T47D (cell line): ENCODE measurements at places on chromosomes 3 and 15.

- no peak for DNase-seq
These were observed 81.2 kb downstream of the EFL1 start for GRCh38 chr15:82181371-82181770.

DNA sequence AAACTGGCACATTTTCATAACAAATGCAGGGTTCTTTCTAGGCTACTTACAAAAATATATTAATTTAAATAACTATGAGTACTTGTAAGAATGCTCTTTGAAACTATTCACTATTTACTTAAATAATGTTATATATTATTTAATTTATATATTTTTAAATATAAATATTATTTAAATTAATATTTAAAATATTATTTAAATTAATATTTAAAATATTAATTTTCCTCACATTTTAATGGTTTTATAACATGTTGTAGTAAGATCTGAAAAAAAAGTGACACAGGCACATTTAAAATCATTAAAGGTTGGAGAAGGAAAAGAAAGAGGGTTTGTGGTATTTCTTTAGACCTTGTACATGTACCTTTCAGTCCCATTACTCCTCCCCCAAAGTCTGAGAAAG, 34.6 kb downstream of the CCDC14 start:
- no peak for DNase-seq

DNA sequence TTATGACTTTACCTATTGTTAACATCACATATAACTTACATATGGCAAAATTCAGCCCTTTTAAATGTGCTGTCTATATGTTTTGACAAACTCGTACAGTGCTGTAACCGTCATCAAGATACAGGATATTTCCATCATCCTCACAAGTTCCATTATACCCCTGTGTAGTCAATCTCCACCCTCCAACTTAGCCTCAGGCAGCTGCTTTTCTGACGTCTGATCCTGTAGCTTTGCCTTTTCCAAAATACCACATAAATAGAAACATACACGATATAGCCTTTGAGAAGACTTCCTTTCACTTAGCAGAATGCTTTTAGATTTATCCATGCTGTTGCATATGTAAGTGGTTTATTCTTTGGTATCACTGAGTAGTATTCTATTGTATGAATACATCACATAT, 47.1 kb downstream of the SLC12A1 start:
- no peak for DNase-seq

- DNase-seq: no peak
These were observed 60.2 kb upstream of the LCTL start for GRCh38 chr15:66625974-66626373.

DNA sequence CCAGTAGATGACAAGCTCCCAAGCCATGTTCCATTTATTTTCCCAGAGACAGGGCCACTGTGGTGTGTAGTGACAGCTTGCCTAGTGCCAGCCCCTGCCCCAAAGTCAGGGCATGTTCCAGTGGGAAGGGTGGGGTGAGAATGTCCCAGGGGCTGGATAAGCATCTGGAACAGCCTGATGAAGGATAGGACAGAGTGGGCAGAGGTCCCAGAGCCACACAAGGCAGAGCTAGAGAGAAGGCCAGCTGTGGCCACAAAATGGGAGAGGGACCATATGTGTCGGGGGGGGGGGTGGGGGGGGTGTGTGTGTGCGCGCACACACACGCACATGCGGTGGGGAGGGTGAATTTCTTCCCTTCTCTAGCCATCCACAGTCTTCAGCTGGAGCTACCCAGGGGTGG, 27.0 kb upstream of the TSPAN3 start:
- no peak for DNase-seq

- no peak for DNase-seq
These were observed 97.7 kb downstream of the DPH6 start for GRCh38 chr15:35448294-35448693.

- no peak for DNase-seq
These were observed 53.2 kb downstream of the C3orf20 start for GRCh38 chr3:14728113-14728512.

GRCh38 chr3:43580181-43580580, 41.6 kb downstream of the ANO10 start:
- no peak for DNase-seq

DNA sequence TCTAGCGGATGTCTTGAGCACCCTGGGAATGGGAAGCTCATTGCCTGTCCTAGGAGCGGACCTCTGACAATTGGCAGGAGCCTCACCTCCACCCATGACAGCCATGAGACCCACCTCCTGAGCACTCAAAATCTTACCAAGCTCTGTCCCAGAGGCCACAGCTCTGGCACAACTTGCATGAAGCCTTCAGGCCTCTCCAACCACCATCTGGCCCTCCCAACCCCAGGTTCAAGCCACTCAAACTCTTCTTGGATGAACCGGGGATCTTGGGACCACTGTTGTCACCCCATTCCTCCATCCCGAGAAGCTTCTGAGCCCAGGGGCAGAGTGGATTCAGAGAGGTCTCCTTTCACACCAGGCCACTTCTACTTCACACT, 1.5 kb downstream of the VIPR1 start:
- DNase-seq: no peak

GRCh38 chr15:50523851-50524251, 22.6 kb downstream of the USP50 start:
- DNase-seq: no peak

GRCh38 chr15:89642106-89642505, 13.2 kb downstream of the KIF7 start:
- no peak for DNase-seq

GRCh38 chr3:160265088-160265487, 39.9 kb downstream of the C3orf80 start:
- peak; percentile 73 for DNase-seq

GRCh38 chr15:70793694-70794093, 30.3 kb upstream of the UACA start:
- no peak for DNase-seq

- DNase-seq: no peak
These were observed 287.3 kb upstream of the MME start for GRCh38 chr3:154792828-154793227.

DNA sequence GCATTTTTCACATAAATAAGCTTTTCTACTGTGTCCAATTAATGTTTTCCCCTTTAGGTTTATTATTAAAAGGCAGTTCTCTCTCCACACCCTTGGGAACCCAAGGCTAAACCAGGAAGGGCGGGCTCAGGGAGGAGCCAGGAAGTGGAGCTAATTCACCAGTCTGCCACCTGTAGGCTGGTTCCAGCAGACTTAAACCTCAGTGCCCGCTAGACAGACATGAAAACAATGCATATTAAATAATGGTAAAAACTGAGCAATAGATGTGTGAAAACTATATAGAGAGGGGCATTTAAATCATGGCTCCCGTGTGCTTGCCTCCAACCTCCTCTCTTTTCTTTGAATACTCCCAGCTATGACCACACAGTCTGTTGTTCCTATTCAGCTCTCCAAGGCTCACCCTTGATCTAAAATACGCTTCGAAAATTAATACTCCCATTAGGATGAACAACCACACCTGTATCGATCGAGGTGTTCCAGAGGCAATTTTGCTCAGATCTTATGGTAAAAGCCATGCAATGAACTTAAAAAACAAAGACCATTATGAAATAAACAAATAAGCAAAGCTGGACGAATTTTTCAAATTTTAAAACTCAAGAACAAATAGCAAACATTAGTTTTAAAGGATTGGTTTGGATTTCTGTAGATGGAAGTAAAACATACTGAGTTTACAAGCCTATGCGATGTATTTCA, 253.3 kb downstream of the TJP1 start:
- DNase-seq: peak; percentile 54

GRCh38 chr15:72472992-72473610, 1.0 kb upstream of the ARIH1 start:
- no peak for DNase-seq

- DNase-seq: no peak
These were observed 705.3 kb downstream of the NLGN1 start for GRCh38 chr3:174102866-174103265.

DNA sequence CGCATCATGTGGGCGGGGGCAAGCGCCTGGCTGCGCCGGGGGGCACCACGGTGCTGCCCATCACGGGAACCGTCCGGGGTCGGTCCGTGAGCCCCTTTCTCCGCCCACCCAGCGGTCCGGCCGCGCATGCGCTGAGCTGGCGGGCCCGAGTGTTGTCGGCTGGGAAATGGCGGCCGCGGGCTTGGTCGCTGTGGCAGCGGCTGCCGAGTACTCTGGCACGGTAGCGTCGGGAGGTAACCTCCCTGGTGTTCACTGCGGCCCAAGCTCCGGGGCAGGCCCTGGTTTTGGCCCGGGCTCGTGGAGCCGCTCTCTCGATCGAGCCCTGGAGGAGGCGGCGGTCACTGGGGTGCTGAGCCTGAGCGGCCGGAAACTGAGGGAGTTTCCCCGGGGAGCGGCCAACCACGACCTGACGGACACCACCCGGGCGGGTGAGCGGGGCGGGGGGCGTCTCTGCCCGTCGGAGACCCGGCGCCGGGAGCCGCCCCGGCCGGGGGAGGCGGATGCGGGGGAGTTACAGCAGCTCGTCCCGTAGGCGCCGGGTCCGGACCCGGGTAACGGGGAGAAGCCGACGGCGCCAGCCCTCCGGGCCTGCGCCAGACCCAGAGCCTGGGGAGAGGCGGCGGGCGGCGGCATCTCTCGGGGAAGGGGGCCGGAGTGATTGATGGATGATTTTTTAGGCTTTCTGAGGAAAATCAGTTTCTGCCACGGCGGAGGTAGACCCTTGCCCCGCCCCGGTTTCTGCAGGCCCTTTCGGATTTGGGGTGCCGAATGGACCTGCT, at the start of gene LRCH3:
TSS of gene LRCH3 (plus strand) at position 142 of the 779 bp plus-strand sequence. CDS start at position 167, 25 bp downstream.
- peak; percentile 100 for DNase-seq

DNA sequence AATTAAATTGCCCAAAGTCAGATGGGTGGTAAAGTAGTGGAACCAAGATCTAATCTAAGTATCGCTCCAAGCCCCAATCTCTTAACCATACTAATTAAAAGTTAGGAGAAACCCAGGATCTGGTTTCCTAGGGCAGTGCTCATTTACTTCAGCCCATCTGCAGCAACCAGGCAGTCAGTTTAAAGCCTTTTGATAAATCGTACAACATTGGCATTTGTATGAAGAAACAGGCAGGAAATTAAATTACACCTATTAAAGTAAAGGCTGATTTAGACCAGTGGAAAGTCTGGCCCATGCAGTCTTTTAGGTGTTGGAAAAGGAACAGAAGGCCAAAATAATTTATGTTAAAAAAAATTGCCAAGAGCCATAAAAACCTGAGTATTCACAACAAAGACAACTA, 594.4 kb upstream of the UBE2E2 start:
- no peak for DNase-seq

DNA sequence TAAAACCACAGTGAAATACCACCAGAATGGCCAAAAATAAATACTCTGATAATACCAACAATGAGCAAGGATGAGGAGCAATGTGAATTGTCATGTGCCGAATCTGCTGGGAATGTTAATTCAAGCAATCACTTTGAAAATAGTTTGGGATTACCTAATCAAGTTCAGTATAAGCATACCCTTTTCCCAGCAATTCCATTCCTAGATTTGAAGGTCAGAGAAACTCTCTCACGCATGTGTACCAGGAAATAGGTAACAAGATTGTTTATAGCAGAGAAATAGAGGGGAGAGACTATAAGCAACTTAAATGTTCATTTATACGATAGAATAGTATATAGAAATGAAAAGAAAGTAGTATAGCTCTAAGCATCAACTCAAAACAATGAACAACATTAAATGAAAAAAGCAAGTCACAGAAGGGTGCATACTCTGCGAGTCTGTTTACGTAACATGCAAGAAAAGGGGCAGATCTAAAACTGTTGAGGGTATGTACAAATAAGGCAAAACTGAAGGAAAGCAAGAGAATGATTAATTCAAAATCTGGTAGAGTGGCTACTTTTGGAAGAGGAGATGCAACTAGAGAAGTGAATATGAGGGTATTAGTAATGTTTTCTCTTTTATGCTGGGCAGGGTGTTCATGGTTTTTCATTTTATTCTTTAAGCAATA, 27.4 kb downstream of the TMOD3 start:
- DNase-seq: no peak

GRCh38 chr15:79635897-79636561, 203.9 kb downstream of the MINAR1 start:
- DNase-seq: no peak

DNA sequence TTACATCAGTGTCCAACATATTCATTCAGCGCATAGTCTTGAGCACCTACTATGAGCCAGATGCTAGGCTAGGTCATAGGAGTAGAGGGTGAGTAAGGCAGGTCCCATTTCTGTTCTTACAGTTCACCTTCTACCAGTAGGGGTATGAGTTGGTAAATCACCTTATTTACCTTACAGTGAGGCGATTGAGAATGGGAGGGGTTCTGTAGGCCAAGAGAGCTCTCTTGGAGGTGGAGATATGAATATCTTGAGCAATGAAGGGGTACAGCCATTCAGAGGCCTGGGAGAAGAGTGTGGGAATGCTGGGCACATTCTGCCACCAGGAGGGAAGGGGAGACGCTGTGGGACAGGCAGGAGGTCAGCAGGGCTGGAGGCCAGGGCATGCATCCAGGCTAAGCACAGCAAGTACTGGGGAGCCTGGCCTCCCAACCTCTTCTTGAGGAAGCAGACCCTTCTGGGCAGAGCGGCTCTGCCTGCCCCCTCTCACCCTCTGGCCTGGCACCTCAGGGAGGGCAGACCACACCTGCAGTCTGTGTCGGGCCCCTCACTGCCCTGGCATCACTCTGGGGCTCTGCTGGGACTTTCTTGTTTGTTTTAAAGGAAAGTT, 123.4 kb downstream of the EEFSEC start:
- no peak for DNase-seq

DNA sequence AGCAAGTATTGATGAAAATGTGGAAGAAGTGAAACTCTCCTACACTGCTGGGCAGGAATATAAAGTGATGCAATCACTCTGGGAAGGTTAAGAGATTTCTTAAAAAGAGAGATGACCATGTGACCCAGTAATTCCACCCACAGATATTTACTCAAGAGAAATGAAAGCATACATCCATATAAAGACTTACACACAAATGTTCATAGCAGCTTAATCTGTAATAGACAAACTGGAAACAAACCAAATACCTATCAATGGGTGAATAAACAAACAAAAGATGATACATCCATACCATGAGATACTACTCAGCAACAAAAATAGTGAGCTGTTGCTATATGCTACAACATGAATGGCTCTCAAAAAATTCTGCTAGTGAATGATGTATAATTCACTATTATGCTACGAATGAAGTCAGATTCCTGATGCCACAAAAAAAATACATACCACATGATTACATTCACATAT, 463.3 kb downstream of the MAGI1 start:
- DNase-seq: no peak

DNA sequence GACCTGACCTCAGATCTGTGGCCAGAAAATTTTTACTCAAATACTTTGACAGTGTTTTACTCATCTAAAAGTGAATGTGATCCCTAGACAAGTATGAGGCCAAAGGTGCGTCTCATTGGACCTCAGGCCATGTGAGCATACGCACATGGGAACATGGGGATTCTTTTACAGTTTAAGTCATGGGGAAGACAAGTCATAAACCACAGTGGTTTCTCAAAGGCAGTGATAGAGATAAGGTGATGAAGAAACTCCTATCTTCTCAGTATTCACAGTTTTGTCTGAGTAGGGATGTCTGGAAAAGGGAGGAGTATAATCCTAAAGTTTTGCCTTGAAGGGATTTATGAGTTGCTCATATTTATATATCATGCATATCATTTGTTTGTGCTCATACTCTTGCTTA, 173.8 kb downstream of the FNDC3B start:
- DNase-seq: no peak
